ENCODE measurements at places on chromosomes 4 and X.

- no peak for DNase-seq
Observed at GRCh38 chr4:132195176-132195575, 953.9 kb upstream of the PCDH10 start.

- no peak for DNase-seq
Observed at GRCh38 chr4:97942951-97943350, 200.3 kb downstream of the STPG2 start.

DNA sequence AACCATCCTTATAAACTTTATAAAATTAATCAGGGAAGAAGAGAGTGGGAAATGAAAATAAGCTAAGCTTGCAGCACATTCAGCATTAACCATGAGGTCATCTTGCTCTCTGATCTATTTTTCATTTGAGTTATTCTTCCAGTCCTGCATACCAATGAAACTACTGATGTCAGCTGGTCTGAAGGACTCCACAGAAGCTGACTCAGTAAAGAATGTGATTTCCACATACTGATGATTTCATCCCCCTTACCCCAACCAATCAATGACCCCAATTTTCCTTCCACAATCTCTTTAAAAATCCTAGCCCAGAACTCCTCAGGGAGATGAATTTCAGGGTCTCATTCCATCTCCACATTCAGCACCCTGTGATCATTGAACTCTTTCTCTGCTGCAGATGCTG, 18.8 kb upstream of the DSPP start:
- no peak for DNase-seq

DNA sequence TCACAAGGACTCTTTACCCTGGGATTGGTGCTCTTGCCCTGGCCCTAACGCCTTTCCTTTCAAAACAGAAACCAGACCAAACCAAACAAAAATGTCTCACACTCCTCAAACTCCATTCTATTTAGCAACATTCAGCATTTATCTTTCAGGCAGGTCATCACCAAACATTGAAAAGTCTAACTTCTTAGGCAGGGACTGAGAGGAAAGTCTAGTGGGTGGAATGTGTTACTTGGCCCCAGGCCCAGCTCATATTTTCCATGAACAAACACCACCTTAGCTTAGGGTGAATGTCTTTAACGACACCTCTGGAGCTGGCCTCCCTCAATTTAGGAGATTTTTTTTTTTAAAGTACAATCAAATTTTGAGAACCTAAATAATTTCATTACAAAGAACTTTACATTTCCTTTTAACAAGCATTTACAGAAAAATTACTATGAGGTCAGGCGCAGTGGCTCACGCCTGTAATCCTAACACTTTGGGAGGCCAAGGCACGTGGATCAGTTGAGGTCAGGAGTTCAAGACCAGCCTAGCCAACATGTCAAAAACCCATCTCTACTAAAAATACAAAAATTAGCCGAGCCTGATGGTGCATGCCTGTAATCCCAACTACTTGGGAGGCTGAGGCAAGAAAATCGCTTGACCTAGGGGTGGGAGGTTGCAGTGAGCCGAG, 10.2 kb upstream of the N4BP2 start:
- no peak for DNase-seq

GRCh38 chrX:22300130-22300529, 27.4 kb downstream of the CBLL2 start:
- no peak for DNase-seq

GRCh38 chr4:128130621-128131020, 69.5 kb downstream of the LARP1B start:
- DNase-seq, result no peak

DNA sequence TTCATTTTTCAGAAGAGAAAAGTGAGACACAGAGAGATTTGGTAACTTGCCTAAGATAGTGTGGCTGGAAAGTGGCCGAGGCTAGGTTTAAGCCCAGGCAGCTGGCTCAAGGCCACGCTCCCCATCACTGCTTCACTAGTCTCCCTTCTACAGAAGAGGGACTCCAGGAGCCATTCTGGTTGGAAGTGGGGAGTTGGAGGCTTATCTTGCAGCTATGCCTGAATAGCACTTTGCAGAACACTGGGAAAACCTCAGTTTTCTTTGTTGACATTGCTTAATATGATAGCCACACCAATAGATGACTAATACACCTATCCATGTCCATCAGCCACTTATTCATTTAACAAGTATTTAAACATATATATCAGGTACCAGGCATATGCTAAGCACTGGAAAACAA, 18.5 kb downstream of the LRRC66 start:
- no peak for DNase-seq

- DNase-seq, result no peak
Observed at GRCh38 chrX:111444881-111445280, 32.9 kb upstream of the DCX start.

- DNase-seq, result no peak
Observed at GRCh38 chr4:36551697-36552214, 270.3 kb downstream of the DTHD1 start.

DNA sequence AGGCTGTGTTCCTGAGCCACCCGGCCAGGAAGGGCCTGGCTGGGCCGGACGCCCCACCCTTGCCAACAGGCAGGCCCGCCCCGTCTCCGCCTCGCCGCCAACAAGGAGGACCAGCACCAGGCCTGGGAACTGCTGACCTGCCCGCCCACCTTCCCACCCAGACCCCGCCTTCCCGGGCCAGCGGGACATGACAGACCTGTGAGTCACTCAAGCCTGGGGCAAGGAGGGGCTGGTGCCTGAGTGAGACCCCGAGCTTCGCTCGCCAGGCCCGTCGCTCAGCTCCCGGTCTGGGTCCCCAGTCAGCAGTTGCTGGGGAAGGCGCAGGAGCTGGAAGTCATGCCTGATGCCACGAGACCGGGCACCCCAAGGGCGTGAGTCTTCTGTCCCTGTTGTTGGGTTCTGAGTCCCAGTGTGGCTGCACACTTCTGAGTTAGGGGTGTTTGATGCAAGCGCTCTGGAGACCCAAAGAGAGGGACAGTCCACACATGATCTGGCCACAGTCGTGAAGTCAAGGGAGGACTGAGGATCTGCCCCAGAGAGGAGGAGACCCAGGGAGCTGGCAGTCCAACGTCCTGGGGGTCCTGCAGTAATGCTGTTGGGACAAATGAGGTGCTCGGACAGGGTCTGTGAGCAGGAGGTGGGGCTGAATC, at the start of gene DNASE1L1:
DNASE1L1 (minus strand) TSS at position 33 of the 650 bp plus-strand sequence. CDS start 3,686 bp downstream, outside the sequence.
- DNase-seq, result no peak

DNA sequence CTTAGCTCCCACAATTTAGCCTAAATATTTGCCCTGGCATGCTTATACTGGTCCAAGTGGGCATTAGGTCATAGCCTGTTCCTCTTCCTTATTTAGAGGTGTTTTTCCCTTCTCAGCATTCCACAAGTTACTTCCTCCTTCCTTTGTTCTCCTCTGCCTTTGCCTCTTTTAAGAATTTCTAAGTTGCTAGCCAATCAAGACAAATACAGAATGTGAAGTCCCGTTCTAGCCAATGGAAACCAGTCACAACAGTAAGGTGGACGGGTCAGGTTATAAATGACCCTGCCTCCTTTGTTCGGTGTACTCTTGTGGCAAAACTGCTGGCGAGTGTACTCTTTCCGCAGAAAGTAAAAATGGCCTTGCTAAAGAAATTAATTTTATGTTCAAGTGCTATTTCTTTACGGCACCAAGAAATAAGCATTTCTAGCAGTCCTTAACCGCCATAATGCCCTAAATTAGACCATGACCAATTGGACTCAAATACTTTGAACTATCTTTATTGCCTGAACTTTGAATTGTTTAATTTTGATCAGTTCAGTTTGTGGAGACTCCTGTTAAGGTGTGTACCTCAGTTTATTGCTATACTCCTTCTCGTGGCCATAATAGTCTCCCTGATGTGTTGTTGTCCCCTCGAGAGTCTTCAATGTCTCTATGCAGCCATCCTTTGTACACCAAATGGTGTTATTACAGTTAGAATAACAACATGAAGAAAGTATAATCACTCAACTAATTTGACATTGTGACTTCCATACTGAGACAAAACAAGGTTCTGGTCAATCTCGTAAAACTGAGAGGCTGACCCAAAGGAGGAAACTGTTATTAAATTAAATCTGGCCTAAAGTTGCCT, 1.6 kb upstream of the HADH start:
- DNase-seq, result no peak

GRCh38 chr4:141009931-141010330, 123.3 kb downstream of the RNF150 start:
- no peak for DNase-seq

DNA sequence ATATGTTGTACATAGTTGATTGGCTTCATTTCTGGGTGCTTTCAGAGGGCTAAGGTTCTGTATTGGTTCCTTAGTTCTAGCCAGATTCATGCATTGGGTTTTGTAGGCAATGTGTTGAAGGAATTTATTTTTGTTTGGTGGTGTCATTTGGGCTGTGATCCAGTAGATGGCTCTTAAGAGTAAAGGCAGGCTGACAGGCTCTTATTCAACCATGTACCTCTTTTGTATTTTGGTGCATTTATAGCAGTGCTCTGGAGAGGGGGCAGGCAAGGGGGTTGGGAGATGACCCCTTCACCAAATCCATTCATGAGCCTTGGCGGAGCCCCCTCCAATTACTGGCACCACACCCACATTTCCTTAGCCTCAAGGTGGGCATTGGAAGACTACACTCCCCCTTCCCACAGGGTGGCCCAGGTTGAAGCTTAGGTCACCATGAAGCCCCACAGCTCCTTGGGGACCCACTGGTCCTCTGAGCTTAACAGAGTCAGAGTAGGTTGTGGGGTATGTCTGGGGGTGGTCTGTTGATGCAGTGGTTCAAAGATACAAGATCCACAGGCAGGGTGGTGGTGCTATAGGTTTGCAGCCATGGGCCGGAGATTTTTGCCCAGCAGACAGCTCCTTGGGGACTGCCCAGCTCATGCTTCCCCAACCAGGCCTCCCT, 143.0 kb upstream of the GNPDA2 start:
- DNase-seq, result no peak

DNA sequence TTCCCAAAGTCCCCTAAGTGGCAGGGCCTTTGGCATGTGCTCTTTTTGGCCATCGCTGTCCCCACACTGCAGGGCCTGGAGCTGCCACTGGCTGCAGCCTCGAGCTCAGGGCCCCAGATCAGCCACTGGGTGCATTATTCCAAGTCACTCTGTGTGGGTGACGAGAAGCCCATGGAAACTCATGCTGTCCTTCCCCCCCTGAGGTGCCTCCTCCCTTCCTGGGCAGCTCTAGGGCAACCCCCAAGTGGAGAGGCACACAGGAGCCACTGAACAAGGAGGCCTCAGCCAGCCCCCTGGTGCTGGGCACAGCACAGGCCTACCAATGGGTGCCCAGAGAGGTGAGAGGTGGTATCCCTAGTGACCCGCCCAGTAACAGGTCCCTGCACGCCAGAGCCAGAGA, 84.5 kb downstream of the PPP2R2C start:
- no peak for DNase-seq

DNA sequence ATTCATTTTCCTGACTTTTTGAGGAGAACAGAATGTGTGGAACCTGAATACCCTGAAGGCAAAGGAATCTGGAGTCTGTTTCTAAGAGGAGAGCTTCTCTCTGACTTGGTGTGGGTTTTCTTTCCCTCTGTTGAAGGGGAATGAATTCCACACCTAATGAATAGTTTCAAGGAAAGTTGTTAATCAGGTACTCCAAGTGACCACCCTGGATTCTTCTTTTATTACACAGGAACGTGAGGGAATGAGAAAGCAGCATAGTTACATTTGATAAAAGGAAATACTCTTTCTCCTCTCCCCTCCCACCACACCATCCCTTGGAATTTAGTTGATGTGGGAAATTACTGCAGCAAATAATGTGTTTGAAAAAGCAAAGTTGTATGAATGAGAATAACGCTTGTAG, 29.7 kb downstream of the SLIT2 start:
- DNase-seq, result no peak

DNA sequence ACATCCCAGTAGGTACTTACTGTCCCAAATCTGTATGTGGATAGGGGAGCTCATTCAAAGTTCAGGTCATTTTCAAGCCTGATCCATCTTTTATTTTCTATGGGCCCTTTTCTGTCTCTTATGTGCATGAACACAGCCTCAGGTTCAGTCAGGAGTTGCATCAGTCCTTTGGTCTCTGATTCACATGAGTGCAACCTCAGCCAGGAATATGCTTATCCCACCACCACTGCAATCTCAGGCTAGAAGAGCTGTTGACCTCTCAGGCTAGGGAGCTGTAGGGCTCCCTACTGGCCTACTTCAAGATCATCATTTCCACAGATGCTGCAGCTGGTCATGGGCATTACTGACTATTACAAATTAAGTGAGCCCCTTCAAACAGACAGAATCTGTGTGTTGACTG, 27.2 kb downstream of the AASDH start:
- no peak for DNase-seq

GRCh38 chr4:170145120-170145519, 55.4 kb upstream of the AADAT start:
- no peak for DNase-seq

GRCh38 chrX:154436983-154437752, at the start of gene GDI1:
GDI1 (plus strand) TSS chrX:154437154; CDS start chrX:154437255, 101 bp downstream.
- DNase-seq, result no peak

GRCh38 chrX:155056877-155057792, 13.8 kb downstream of the CMC4 start:
- no peak for DNase-seq

- DNase-seq, result no peak
Observed at GRCh38 chrX:16113978-16114565, 9.3 kb upstream of the GRPR start.

- no peak for DNase-seq
Observed at GRCh38 chr4:14111730-14112181, 484.2 kb upstream of the BOD1L1 start.

GRCh38 chr4:100367451-100367850, 150.4 kb downstream of the EMCN start:
- DNase-seq, result no peak

GRCh38 chr4:73251384-73251783, 7.2 kb downstream of the ANKRD17 start:
- DNase-seq, result no peak

GRCh38 chr4:1376841-1377605, 29.2 kb downstream of the NKX1-1 start:
- DNase-seq, result no peak

GRCh38 chr4:123536225-123536624, 139.6 kb downstream of the SPRY1 start:
- DNase-seq, result no peak

DNA sequence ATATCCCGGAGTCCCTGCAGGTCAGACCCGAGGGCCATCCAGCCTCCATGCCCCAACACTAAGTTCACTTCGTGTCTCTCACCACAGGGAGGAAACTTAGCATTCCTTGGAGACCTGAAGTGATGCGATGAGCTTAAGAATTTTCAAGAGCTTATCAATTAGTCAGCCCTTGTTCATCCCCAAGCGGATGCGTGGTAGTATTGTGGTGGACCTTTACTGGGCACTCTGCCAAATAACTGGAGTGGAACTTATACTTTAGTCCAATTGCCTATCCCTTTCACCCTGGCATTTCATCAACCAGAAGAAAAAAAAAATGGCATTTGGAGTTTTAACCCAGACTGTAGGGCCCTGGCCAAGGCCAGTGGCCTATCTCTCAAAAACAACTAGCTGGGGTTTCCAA, 137.1 kb downstream of the RELL1 start:
- DNase-seq, result no peak

GRCh38 chr4:167475951-167476350, 241.7 kb upstream of the SPOCK3 start:
- no peak for DNase-seq
